ENCODE measurements at places on chromosomes 3 and 15. TPM values are rescaled to one million over a fixed set of nuclear protein-coding genes. Genes with fewer than 3 reads are reported as not detected.

Gene CKMT1B
- not detected for polyA plus RNA-seq

Gene TXNRD3
- polyA plus RNA-seq = 9.4 TPM

Gene COL6A6
- 127 TPM for polyA plus RNA-seq

Gene NEK11
- 7.4 TPM for polyA plus RNA-seq

Gene DPPA2
- not detected for polyA plus RNA-seq

Gene CLDN18
- polyA plus RNA-seq = 0.25 TPM

Gene FAM81A
- polyA plus RNA-seq = 1.6 TPM

Gene SLC12A8
- 0.97 TPM for polyA plus RNA-seq

Gene SLC9C1
- 0.11 TPM for polyA plus RNA-seq

Gene PFKFB4
- 3.7 TPM for polyA plus RNA-seq

Gene NAALADL2
- polyA plus RNA-seq = 10.0 TPM

Gene SAMD7
- polyA plus RNA-seq = not detected

Gene CHRNA7
- polyA plus RNA-seq = 2.0 TPM

Gene IL17RB
- polyA plus RNA-seq = 4.0 TPM

Gene ARL13B
- 7.5 TPM for polyA plus RNA-seq

Gene CPB1
- polyA plus RNA-seq = 2.2 TPM

Gene SLC22A14
- polyA plus RNA-seq = 0.28 TPM

Gene ALDH1A3
- 14.4 TPM for polyA plus RNA-seq

Gene CD200
- 15.2 TPM for polyA plus RNA-seq

Gene BOC
- polyA plus RNA-seq = 51.0 TPM

Gene GNAT1
- not detected for polyA plus RNA-seq

Gene RFTN1
- 16.4 TPM for polyA plus RNA-seq

Gene IGSF11
- 3.3 TPM for polyA plus RNA-seq

Gene GOLGA8N
- 28.4 TPM for polyA plus RNA-seq

Gene TYRO3
- polyA plus RNA-seq = 34.4 TPM
